ENCODE measurements at places on chromosomes 6 and 20.

DNA sequence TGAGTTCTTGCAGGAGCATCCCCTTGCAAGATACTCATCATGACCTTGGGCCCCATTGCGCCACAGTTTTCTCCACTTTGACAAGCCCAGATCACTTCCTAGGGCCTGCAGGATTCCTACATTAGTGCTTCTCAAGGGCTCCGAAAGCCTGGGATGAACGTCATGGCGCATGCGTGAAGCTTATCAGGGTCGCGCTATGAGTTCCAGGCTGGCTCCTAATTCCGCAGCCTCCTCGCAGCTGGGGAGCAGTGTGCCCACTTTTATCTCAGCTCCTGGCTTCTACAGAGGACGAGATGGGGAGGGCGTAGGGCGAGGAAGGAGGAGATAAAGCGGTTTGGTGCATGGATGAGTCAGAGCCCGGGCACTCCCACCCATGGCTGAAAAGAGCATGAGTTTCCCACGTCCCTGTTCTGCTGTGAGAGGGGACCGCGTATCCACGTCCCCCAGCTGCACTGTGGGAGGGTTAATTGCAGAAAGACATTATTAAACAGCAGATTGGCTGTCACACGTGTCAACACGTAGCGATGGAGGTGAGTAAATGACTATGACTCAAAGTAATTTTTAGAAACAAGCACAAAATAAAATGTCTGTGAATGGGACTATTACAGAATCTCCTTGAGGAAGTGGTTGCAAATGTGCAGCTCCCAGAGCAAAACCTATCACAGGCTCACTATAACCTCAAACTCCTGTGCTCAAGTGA, 72.9 kb upstream of the DSP start:
- peak; percentile 21 for DNase-seq

GRCh38 chr20:6381887-6382286, 259.1 kb upstream of the FERMT1 start:
- no peak for DNase-seq

DNA sequence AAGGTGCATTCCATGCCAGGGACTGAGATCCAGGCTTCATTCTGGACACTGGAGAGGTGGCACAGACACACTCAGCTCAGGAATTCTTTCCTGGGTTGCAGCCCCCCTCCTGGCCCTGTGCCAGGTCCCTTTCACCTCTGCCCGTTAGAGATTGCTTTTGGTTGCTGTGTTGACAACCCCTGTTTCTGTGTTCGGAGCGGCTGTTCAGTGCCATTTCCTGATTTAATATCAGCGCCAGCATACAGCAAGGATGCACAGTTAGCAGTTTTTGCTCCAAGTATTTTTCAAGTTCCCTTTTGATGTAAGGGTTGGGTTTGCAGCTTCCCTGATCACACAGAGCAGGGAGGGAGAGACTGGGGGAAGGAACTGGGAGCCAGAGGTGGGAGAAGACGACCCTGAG, 8.5 kb upstream of the MAFB start:
- DNase-seq = no peak

DNA sequence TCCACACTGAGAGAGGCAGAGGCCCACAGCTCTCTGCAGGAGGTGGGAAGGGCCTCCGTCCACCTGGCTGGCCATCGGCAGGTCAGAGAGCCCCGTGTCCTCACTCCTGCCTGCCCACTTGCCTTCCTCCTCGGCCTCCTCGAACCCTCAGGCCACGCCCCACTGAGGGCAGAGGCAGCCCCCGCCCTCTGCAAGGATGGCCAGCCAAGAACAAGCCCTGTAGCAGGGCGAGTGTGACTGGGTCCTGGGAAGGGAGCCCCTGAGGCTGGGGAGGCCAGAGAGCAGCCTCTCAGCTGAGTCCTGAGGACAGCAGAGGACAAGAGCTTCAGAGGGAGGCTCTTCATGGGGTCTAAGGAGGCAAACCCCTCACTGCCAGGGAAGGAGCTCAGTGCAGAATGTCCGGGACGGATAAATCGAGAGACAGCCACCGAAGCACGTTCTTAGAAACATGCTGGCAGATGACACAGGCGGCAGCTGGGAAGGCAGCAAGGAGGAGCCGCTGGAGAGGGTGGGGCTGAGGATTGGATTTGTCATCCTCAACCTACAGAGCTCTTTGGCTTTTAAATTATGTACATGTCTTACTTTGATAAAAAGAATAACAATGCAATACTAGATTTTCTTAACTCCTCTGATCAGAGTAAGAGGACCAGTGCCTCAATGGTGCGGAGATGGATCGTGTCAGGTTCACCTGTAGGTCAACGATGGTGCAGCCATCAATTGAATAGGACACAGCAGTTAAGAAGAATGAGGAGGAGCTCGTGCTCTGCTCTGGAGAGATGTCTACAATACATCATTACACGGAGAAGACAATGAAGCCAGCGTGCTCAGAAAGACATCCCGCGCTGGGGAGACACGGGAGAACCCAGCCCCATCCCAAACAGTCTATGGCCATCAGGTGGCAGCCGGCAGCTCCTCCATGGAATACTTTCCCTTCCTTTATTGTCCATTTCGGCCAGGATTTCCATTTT, 53.0 kb downstream of the GNAS-AS1 start:
- DNase-seq = no peak

GRCh38 chr6:132218059-132218696, 183.1 kb downstream of the MOXD1 start:
- no peak for DNase-seq

- DNase-seq = no peak
Observed at GRCh38 chr6:148868901-148869300, 122.1 kb downstream of the UST start.

- no peak for DNase-seq
Observed at GRCh38 chr20:16216914-16217230, 356.4 kb downstream of the KIF16B start.

DNA sequence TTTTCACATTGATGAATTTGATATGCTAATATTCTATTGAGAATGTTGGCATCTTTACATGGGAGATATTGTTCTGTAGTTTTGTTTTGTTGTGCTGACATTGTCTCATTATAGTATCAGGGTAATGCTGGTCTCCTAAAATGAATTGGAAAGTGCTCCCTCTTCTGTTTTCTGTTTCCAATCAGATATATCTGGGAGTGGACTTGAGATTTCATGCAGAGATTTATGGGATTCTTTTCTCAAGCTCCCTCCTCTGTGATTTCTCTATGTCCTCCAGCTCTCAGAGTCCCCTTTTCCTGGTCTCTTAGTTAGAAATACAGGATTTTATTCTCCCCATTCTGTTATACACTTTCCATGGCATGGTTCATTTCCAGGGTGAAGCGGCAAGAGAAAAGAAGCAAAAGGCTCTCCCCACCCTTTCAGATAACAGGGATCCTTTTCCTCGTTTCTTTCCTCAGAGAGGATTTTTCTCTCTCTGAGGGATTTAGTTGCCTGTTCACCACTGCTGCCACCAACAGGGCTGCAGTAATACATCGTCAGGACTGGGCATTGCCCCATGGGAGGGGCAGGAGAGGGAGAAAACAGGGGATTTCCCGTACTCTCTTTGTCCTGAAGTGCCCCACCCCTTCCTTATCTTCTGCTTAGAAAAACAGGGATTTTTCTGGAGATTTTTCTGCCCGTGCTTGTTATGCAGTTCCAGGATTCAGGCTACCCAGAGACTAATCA, 59.3 kb upstream of the STMND1 start:
- no peak for DNase-seq

DNA sequence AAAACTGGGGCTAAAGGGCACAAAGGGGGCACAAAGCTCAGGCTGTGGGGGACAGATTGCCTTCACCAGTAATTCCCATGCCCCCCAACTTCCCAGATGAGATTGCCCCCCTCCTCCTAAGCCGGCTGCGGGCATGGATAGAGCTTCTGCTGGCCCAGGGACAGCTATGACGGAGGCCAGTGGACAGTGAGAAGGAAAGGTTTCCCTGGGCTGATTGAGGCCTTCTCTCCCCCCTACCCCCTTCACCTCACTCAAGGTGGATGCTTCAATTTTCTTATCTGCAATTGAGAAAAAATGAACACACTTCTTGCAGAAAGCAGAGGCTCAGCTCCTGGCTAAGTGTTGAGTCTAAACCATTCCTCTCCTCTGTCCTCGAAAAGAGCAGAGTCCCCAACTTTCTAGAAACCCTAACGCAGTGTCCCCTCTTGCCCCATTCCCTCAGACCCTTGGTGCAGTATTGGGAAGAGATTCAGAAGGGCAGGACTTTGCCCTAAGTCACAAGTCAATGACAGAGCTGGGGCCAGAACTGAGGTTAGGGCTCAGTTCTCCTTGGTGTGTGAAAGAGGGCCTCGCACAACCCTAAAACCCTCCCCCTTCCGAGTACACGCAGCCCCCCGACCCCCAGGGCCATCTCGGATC, 808 bp downstream of the SDC4 start:
- DNase-seq = peak; percentile 72

GRCh38 chr6:131212024-131212423, 76.8 kb downstream of the AKAP7 start:
- no peak for DNase-seq

DNA sequence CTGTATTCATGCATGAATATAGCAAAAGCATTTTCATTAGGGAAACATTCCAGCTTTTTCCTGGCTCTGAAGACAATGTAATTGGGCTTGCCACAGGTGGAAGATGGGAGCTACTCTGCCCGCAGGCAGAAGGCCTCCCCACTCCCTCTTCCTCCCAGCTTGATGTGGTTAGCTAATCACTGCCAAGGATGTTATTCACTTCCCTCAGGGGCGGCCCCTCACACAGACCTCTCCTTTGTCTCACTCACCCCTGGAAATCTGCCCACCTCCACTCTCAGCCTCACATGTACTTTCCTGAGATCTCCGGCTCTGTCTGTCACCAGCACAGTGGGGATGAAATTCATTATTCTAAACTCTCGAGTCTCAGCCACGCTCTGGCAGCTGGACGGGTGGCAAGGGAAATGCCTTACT, 100.7 kb downstream of the ANKRD60 start:
- no peak for DNase-seq

- no peak for DNase-seq
Observed at GRCh38 chr6:111406200-111406721, 76.8 kb downstream of the REV3L start.

GRCh38 chr6:33451606-33452005, 2.8 kb upstream of the ZBTB9 start:
- DNase-seq = no peak

- no peak for DNase-seq
Observed at GRCh38 chr6:34603707-34604106, 47.6 kb upstream of the SPDEF start.

GRCh38 chr6:43914272-43915147, 144.5 kb downstream of the VEGFA start:
- DNase-seq = peak; percentile 57

DNA sequence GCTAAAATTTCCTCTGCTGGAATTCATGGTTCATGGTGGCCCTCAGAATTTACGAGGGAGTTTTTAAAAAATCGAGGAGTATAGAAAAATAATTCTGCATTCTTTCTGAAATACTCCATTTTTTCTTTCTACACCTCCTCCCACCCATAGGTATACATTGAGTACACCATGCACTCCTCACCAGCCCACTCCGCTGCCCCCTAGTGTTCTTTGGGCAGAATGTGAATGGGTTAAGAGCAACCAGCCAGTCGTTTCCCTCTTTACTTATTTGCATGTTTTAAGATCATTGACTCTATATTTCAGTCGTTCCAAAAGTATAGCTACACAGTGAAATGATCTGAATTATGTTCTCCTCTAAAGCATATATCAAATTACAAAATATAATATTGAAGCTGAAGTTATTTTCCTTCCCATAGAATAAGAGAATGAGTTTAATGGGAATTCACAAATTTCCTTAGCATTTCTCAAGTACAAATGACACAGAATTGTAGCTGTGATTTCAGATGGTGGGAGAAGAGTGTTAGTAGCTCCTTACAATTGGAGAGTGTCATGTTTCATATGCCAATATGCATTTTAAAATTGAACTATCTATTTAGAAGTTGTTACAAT, 977.7 kb upstream of the SLC35B3 start:
- DNase-seq = no peak

DNA sequence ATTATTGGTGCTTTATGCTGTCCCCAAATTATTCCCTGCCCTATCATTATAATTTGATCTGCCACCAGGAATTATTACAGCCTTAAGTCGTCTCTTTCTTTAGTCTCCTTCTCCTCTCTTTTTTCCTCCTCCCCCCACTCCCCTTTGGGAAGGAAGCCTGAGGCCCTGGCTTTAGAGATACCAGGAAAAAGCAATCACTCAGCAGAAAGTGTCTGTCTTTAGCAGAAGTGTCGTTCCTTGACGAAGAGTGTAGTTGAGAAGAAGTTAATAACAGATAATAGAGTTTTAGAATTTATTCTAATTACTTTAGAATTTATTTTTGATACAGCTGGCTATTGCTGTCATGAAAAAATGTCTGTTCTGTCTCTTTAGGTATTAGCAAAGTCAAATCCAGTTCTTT, 16.5 kb downstream of the LIN28B start:
- no peak for DNase-seq

- no peak for DNase-seq
Observed at GRCh38 chr20:41063442-41063841, 34.8 kb downstream of the TOP1 start.

Data from psoas muscle (tissue), 8 donors.